D341Med (cell line): ENCODE measurements at places on chromosomes 5 and 9.

- no peak for DNase-seq
Measured at GRCh38 chr5:76016258-76016657, 66.9 kb upstream of the SV2C start.

DNA sequence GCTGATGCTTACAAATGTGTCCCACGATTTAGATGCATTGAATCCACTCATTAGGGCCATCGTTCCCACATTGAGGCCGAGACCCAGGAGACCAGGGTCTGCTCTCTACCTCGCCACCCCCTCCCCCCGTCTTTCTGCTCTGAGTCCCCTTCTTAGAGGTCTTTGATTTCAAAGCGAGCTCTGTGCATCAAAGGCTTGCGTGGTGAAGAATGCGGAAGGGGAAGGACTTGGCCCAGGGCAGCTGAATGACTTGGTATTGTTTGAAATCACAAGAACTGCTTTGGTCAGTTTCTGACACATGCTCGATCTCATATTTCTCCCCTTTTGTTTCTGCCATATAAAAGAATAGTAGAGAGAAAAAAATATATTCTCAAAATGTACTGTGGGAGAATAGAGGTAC lies 78.3 kb upstream of the IRX1 start:
- DNase-seq: no peak

DNA sequence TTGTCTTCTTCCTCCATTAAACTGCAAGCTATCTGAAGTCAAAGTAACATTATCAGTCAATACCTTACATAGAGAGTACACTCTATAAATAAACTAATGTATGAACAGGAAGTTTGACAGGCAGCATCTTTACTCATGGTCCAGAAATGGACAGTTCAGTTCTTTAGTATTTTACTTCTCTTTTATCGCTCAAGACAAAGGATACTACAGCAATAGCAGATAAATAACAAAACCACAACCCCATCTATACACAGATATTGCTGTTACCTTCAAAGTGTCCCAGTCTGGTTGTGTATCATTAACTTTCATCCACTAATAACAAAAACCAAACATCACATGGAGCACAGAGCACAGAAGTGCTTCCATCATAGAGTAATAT lies 46.4 kb downstream of the SEMA5A start:
- DNase-seq: no peak

DNA sequence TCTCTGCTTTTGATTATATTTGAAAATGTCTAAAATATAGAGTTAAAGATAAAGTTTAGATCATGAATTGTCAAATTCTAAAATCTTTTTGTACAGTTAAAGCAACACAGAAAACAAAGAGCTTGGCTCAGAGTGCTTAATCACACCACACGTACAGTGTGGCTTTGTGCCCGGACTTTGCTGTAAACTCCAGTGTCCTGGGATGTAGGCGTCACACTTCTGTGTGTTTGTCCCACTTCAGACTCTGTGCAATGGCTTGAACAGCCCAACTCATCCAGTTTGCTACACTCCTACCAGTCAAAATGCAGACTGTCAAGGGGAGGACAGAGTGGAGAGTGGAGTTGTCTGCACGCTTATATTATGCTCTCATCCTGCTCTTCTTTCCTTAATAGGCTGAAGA lies 45.3 kb downstream of the SMARCA2 start:
- DNase-seq: no peak

DNA sequence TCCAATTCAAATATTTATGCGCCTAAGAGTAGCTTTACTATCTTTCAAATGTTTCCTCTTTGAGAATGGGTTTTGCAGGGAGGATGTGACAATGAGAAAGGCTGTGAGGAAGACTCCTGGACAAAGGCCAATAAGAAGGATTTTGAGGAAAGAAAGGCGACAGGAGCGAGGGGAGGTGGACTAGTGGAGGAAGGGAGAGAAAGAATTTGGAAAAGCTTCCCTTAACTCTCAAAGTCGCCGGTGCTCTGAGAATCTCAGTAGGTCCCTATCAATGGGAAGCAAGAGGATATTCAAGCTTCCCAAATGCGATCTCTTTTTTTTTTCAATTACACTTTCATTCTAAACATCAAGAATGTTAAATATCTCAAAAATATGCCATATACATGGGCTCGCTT lies 2.8 kb upstream of the CDC20B start:
- DNase-seq: no peak

GRCh38 chr5:148846930-148847329 lies 20.5 kb downstream of the ADRB2 start:
- no peak for DNase-seq

GRCh38 chr5:94833851-94834250 lies 215.4 kb downstream of the SLF1 start:
- DNase-seq: no peak
